Activated naive CD4-positive, alpha-beta T cell treated with anti-CD3 and anti-CD28 coated beads for 36 hours (primary cell): ENCODE measurements at places on chromosomes 3 and 15.

GRCh38 chr15:92579931-92580470 lies 75.6 kb downstream of the FAM174B start:
- no peak for DNase-seq

GRCh38 chr15:84961114-84961452 lies 20.6 kb upstream of the PDE8A start:
- no peak for DNase-seq

DNA sequence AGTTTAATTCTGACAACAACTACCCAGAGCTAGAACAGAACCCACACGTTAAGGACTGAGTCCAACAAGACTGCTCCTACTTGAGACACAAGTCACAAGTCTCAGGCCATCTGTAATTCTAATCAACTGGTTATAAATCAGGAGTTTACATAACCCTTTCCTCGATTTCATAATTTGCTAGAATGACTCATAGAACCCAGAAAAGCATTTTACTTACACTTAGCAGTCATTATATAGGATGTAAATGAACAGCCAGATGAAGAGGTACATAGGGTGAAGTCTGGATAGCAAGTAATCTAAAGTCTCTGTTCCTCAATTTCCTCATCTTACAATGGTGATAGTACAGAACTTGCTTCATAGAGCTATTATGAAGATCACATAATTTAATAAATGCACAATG lies 1018.2 kb downstream of the DIPK2A start:
- DNase-seq: no peak

GRCh38 chr3:56693750-56694149 lies 10.7 kb upstream of the TASOR start:
- DNase-seq: no peak

DNA sequence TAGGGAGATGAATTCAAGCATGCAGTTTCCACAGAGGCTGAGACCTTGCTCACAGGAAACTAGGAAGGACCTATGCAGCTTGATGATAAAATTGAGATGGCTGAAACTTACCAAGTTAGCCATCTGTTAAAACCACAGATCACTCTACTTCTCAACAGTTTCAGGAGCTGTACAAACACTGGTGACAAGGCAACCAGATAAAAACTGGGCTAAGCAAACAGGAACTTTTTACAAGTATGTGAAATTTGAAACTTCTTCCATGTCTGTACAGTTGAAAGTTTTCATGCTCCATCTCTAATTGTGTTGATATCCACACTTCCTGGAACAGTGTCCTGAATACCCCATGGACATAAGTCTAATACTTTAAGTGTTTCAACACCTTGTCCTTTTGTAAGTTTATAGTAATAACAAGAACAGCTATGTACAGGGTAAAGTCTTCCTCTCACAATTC lies 78.2 kb downstream of the FAIM start:
- no peak for DNase-seq

GRCh38 chr15:98758224-98758623 lies 109.9 kb downstream of the IGF1R start:
- no peak for DNase-seq

DNA sequence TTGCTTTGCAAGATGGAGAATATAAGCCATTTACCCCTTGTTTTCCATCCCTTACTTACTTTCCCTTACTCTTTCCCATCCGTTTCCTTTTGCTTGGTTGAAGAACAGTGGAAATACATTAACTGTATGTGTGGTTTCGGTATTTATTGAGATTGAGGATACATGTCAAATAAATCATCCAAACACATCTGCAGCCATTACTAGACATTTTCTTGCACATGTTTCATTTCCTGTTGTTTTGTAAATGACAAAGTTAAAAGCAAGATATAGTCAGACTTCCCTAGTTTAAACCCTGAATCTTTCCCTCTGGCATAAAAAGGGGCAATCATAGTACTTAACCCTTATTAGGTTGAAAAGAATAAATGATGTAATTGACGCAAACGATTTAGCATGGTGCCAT lies 82.1 kb upstream of the BCHE start:
- DNase-seq: no peak

GRCh38 chr3:46504789-46505188 lies 7.0 kb downstream of the RTP3 start:
- DNase-seq: peak; percentile 61

DNA sequence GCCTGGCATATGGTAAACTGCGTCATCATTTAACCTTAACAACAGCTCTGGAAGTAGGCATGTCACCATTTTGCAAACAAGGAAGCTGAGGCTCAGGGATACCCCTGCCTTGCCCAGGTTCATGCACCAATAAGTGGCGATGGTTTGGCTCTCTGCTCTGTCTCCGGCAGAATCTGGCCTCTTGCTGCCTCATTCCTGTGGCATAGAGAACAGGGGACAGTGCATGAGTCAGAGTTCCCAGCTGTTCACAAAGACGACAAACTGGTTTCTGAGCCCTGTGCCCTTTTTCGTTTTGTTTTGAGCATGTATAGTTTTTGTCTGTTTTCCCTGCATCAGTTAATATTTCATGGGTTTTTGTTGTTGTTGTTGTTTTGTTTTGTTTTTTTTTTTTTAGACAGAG lies 236.8 kb downstream of the OPA1 start:
- DNase-seq: no peak

DNA sequence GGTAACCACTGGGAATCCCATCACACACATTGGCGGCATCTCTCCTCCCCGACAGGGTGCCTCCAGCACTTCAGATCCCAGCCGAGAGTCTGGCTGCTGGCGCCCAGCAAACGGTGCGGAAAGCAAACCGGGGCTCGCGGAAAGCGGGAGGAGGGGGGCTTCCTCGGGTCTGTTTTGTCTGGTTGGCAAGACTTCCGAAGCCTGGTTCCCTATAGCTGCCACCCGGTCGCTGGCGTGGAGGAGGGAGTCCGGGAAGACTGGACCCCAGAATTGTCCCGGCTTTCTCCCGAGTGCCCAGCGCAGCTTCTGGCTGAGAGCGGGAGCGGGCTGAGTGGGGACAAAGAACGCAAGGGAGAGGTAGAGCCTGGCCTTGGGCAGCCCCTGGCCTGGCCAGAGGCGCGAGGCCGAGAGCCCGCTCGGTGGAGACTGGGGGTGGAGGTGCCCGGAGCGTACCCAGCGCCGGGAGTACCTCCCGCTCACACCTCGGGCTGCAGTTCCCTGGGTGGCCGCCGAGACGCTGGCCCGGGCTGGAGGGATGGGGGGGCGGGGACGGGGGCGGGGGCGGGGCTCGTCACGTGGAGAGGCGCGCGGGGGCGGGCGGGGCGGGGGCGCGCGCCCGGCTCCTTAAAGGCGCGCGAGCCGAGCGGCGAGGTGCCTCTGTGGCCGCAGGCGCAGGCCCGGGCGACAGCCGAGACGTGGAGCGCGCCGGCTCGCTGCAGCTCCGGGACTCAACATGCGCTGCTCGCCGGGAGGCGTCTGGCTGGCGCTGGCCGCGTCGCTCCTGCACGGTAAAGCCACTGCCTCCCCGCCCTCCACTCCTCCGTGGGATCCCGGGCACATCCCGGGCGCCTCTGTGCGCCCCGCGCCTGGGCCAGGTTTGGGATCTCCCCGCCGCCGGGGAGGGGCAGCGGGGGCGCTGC lies at the start of gene CHRNA7:
CHRNA7 (plus strand) TSS at position 654 of the 920 bp plus-strand sequence; CDS start at position 734, 80 bp downstream.
- peak; percentile 19 for DNase-seq

DNA sequence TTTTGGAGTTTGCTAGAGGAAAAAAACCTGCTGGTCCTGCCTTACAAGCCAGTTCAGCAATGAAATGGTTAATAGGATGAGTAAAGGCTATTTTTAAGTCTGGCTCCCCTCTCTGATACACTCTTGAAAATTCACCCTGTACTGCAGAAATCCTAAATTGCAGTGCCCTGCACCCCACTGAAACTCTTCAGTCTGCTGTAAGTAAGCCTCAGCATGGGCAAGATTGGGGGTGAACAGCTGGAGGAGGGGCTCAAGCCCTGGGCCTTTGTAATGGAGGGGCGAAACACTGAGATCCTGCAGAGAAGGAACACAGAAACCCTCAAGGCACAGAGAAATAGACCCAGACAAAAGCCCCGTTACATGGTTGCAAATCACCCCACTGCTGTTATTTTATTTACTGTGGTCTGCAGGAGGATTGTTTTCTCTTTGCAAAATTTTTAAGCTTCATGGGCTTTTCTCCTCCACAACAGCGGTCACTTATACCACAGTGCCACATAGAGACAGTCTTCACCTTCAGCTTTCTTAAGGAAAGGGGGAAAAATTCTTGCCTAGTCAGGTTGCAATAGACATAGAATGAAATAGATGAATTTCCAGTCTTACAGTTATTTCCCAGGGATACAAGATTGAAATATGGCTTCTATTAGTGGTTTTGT lies 45.0 kb downstream of the SOX2 start:
- no peak for DNase-seq

DNA sequence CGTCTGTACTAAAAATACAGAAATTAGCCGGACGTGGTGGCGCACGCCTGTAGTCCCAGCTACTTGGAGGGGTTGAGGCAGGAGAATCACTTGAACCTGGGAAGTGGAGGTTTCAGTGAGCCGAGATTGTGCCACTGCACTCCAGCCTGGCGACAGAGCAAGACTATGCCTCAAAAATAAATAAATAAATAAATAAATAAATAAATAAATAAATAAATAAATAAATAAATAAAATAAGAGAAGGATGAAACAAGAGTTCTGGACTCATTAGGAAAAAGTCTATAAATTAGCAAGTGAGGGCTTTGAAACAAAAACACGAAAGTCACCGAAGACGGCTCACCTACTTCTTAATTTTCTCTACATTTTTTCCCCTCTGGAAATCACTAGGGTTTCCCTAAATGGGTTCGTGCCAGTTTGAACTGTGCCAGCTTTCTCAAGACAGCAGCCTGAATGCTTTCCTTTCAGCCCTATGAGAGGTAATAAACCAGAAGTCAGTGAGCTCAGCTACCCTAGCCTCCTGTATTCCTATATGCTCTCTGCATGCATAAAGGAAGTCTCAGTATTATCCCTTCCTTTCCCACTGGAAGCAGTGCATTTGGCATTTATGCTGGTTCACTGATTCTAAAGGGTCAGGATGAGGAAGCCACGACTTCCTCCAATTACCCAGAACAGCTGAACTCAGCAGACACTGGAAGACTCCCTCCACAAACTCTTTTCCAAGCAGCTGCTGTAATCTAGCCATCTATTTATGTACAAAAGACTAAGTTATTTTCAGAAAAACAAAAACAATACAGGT lies 266.9 kb downstream of the ZBBX start:
- no peak for DNase-seq

- no peak for DNase-seq
These were observed 134.9 kb upstream of the SPRED1 start for GRCh38 chr15:38117781-38118180.

DNA sequence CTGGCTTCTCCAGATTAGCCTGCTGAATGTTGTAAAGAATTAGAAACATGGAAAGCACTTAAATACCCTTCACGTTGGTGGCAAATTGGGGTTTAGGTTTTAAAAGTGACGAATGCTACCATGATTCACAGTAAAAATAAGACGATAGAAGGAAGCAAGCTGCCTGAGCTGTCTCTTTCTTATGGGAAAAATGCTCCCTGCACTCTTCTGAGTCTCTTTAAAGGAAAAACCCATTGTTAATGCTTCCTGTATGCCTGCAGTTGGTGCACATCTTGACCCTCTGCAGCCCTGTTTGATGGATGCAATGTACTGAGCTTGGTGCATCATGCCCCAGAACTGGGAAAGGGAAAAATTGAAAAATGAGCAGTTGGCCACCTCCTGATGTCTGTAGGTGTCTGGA lies 258.6 kb upstream of the RASGRP1 start:
- DNase-seq: no peak

- peak; percentile 13 for DNase-seq
These were observed 6.5 kb upstream of the PLSCR1 start for GRCh38 chr3:146550743-146551510.

GRCh38 chr3:61350782-61351309 lies 99.6 kb upstream of the FHIT start:
- DNase-seq: no peak

- DNase-seq: peak; percentile 63
These were observed at the start of gene FOXP1 for GRCh38 chr3:71583566-71584393. Gene FOXP1, minus strand, starts transcription at chr3:71583728. Its CDS starts 385,347 bp downstream, at chr3:71198381.

- no peak for DNase-seq
These were observed 52.1 kb downstream of the LSM3 start for GRCh38 chr3:14230729-14231128.

GRCh38 chr3:99434190-99434589 lies 204.2 kb upstream of the COL8A1 start:
- no peak for DNase-seq

DNA sequence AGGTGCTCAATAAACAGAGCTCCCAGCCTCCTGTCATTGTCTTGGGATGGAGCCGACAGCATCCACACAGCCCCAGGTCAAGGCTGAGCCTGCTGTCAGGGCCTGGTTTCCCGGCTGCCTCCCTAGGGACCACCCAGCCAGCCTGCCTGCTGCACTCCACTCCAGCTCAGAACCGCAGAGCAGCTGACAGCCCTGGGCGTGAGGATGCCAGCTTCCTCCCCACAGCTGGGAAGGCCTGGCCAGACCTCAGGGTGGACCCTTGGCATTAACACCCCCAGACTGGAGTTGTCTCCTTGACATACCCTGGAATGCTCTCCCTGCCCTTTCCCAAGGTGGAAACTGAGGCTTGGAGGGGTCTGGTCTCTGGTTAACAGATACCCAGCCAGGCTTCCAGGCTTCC lies 112.0 kb downstream of the WNT7A start:
- DNase-seq: no peak

- DNase-seq: peak; percentile 45
These were observed 7.0 kb downstream of the ADIPOQ start for GRCh38 chr3:186849374-186849975.

DNA sequence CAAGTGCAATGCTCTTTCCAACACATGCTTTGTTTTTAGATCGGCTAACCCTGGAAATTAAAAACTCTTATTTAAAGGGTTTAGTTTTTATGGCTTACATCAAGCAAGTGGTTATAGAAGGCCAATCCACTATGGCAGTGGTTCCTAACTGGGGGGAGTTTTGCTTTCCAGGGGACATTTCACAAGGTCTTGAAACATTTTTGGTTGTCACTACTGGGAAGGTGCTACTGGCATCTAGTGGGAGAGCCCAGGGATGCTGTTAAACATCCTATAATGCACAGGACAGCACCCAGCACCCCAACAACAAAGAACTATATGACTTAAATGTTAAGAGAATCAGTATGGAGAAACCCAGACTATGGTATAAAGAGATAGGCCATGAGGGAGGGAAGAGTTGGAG lies 439.0 kb downstream of the NTRK3 start:
- DNase-seq: no peak
